MM.1S (cell line): ENCODE measurements at places on chromosomes 2 and 18.

DNA sequence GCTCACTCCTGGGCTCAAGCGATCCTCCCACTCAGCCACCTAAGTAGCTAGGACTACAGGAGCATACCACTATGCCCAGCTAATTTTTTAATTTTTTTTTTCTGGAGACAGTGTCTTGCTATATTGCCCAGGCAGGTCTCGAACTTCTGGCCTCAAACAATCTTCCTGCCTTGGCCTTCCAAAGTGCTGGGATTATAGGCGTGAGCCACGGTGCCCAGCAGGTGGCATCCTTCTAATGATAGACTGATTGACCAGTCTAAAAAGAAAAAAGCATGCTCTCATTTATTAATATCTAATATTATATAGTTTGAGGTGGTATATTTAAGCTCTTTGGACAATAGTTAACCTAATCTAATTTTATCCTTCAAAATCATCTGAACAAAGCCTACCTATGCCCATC lies 198.6 kb downstream of the CAMKMT start:
- peak; percentile 42 for DNase-seq

DNA sequence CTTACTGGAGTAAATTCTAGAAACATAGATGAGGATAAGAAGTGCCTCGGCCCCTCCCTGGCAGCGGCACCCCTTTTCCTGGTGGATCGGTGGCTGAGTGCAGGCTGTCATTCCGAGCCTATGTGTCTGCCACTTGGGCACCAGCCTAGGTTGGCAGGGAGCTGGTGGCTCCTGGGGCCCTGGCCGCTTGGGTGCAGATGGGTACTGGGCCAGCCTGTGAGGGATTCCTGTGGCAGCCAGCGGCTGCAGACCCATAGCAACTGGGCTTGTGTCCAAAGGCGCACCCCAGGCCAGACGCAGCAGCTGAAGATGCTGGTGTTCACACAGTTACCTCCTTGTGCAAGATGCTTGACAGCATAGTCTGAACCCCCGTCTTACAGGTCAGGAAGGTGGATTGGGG lies 2.8 kb downstream of the SNORC start:
- DNase-seq: no peak

GRCh38 chr2:223101340-223102039 lies 49.5 kb downstream of the KCNE4 start:
- peak; percentile 77 for DNase-seq

- DNase-seq: no peak
These were observed 228.0 kb downstream of the ATAD2B start for GRCh38 chr2:23698721-23699579.

DNA sequence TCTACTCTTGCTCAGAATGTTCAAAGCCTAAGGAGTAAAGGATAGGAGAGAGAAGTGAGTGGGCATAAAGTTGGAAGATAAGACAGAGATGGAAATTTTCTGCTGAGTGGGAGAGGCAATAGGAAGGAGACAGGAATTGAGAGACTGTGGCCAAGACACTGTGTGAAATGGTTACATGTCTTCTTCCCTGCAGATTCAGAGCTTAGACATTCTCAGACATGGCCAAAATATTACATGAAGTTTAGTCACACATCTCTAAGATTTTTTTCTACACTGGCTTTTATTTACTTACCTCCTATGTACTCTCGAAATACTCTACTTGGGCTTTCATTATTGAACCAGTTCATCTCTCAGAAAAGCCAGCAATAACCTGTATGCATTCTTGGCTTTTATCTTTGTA lies 363.0 kb upstream of the FANCL start:
- DNase-seq: no peak

DNA sequence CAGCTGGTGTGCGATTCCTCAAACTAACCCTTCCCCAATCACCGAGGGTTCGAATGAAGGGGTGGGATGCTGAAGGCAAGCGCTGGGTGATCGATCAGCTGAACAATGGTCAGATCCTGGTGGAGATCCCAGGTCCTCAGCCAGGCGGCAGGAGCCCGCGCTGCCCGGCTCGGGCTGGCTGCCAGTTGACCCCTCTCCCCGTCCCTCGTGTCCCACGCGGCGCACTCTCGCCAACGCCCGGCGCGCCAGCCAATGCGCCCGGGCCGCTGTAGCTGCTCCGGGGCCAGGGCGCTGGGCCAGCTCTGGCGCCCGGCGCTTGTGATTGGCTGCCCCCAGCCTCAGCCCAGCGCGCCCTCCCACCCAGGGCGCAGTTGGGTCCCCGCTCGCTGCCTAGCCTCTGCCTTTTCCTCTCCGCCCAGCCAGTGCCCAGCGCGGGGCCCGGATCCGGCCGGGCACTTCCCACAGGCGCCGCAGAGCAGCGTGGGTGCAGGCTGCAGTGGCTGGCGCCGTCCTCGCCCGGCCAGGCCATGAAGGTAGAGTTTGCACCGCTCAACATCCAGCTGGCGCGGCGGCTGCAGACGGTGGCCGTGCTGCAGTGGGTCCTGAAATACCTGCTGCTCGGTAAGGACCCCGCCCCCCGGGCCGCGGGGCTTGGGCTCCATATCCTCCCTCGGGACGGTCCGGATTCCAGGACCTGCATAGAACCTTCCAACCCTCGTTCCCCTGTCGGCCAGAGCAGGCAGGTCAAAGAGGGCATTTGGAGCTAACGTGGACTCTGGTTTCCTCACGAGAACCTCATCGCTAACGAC lies at the start of gene MOGAT1:
TSS of gene MOGAT1 (plus strand) at position 400 of the 809 bp plus-strand sequence. CDS start at position 528, 128 bp downstream.
- DNase-seq: no peak

GRCh38 chr2:11532416-11533055 lies 1.3 kb upstream of the GREB1 start:
- no peak for DNase-seq

DNA sequence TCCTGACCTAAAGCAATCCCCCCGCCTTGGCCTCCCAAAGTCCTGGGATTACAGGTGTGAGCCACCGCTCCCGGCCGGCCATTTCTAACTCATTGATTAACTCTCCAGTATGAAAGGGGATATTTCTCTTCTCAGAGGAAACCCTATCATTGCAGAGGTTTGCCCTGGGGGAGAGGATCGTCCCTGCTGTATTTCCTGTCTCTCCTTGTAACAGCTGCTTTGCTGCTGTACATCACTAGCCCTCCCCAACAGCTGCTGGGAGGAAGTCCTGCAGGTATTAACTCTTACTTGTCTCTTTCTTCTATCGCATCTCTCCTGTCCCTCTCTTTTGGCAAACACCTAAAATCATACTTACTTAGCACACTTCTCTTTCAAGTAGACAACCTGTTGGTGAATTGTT lies 219.0 kb upstream of the DSEL start:
- DNase-seq: peak; percentile 14

DNA sequence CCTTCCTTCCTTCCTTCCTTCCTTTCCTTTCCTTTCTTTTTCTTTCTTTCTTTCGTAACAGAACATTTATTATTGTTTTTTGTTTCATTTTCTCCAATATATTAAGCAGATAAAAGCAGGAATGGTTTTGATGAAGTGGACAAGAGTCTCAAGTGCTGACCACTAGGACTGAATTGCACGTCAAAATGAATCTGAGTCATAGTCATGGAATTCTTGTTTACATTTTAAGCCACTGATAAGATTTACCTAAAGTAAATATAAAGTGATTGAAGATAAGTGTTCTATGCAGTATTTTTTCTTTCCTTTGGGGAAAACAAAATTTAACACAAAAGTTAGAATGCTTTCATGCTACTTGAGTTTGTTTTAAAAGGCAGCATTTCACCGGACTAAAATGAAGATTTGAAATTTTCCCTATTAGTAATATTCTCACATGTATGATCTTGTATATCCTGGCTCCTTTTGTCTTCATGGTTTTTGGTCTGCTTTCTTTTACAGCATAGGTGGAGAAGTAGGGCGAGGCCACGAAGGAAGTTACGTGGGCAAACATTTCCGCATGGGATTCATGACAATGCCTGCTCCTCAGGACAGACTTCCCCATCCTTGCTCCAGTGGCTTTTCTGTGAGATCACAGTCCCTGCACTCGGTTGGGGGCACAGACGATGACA lies 113.5 kb downstream of the NYAP2 start:
- DNase-seq: no peak
